ENCODE measurements at places on chromosomes 7 and 10.

GRCh38 chr7:106365252-106366005 is 80.6 kb upstream of the NAMPT start:
- no peak for DNase-seq

GRCh38 chr10:23325132-23325531 is 19.5 kb downstream of the C10orf67 start:
- DNase-seq: no peak

- DNase-seq: no peak
Measured at GRCh38 chr10:48973065-48973464, 33.4 kb upstream of the LRRC18 start.

- no peak for DNase-seq
Measured at GRCh38 chr7:7607010-7607409, 33.5 kb upstream of the UMAD1 start.

GRCh38 chr7:77181015-77181595 is 18.5 kb downstream of the FGL2 start:
- no peak for DNase-seq

DNA sequence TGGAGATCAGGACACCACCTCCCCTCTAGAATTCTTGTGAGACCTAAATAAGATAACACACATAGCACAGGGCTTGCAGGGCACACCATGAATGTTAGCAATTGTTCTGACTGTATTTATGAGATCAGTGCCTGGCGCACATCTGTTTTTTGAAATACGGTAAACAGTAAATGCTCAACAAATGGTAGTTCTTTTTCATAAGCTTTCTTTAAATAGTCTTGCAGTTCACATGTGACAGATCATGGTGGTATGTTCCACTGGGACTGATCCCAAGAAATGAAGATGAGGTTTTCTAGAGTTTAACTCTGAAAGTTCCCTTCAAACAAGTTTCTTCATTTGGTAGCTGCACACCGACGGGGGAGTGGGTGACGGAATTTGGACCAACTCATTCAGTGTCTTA is 34.8 kb downstream of the CREB5 start:
- DNase-seq: no peak

DNA sequence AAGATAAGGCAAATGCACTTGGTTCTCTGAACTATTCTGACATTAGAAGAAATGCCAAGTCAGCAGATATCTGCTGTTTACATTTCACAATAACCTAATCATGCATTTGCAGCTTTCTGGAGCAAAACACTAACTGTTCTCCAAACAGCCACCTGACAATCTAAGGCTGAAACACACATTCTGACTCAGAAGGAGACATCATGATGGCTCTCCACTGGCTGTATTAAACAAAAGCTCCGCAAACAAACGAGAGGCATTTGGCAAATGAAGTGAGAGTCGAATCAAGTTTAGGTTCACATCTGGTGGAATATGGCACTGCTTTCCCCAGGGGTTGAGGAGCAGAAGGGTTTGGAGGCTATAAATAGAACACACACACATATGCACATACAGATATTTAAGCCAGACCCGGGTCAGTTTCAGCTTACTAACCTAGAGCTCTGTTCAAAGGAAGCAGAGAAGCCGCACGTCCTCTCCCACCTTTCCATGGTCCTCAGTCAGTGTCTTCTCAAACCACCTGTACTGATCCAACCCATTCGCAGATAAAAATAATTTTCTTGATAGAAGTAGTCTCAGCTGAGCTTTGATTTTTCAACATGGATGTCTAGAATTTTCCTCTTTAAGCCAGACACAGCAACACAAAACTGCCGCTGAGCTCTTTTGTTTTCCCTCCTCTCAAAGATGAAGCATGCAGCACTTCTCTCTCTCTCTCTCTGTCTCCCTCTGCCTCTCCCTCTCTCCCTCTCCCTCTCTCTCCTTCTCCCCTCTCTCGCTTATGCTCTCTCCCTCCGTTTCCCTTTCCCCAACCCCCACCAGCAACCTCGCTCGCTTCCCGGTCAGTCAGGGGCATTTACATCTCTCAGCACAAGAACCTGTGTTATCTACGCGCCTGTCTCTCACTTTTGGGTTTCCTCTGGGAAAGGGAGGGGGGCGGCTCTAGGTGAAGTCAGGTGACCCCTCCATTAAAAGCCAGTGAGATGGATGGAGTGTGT is 682.8 kb downstream of the MAGI2 start:
- peak; percentile 9 for DNase-seq

- DNase-seq: peak; percentile 36
Measured at GRCh38 chr7:101519324-101520023, 109.6 kb downstream of the MYL10 start.

- no peak for DNase-seq
Measured at GRCh38 chr10:120684226-120684625, 166.9 kb upstream of the WDR11 start.

GRCh38 chr7:4074994-4075393 is 607.1 kb upstream of the FOXK1 start:
- no peak for DNase-seq

DNA sequence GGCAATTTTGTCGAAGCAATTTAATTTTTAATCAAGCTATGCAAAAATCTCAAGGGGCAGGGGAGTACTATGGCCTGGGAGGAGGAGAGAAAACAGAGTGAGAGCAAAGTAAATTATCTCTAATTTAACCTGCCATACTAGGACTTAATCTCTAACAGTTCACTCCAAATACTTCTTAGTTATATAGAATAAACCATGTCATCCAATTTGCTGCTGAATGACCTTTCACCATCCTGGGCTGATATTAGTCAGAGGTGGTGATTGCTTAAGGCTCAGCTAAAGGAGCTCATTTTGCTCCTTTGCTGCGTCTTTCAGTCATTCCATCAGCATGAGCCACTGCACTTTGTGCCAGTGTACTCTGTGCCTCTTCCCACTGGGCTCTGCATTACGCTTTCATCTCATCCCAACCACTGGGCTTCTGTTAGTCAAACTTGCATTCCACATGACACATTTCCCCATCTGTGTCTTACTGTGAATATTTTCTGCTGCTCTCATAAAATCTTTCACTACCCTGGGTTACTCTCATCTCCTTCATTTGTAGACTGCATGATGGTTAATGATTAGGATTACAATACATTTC is 84.3 kb downstream of the CD36 start:
- peak; percentile 98 for DNase-seq

DNA sequence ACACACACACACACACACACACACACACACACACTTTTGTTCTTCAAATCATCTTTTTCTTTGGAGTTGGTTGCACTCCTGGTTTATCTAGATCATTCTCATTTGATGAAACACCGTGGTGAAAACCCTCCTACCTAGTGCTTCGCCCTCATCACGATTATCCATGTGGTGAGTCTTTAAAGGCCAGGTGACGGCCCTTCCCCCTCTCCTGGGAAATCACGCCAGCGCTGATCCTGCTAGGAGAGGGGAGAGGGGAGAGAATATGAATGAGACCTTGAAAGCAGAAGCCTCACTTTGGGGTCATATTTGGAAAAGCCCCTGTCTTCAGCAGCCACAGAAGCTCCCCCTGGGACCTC is 103.9 kb upstream of the LRRC4 start:
- DNase-seq: no peak

DNA sequence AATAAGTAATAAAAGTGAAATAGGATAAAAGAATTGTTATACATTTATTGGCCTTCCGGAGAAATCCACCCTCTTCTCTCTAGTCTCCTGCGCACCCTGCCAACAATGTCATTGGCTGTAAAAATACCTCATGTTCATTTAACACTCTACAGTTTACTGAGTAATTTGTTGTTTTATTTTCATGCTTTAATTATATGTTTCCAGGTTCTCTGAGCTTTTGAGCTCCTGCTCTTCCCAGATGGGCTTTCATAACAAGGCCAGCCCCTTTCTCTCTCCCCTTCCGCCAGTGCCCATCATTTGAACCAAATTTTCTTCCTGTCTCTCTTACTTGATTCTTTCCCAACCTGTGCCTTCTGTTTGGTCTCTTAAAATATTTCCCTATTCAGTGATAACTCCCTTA is 144.6 kb upstream of the PRSS1 start:
- no peak for DNase-seq

GRCh38 chr10:16586358-16587138 is 64.9 kb upstream of the C1QL3 start:
- DNase-seq: no peak

DNA sequence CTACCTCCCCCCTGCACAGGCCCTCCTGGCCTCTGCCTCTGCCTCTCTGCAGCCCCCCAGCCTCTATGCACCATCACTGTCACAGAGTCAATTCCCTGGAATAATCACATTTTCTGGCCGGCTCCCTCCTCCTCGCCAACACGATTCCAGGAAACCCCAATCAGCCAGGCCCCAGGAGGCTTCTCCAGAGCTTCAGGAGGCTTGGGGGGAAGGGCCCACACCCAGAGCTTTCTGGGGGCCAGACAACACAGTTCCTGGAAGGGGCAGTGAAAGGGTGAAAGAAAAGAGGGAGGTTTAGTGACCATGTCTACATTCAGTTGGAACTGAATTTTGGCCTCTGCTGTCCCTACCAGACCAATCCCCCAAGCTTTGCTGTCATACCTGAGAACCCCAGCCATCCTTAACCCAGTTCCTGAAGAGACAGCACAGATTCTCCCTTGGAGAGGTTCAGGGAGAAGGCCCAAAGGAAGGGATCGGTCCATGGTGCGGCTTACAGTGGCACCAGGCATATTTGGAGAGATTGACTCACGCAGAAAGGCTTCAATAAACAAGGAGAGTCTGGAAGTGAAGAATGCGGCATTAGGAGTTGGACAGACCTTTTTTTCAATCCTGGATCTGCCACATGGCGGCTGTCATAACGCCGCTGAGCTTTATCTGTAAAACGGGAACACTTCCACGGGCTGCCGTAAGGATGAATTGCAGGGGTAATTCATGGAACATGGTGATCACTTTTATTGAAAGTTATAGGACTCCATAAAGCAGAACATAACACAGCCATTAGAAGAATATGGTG is 89.0 kb downstream of the NEURL1 start:
- DNase-seq: no peak

DNA sequence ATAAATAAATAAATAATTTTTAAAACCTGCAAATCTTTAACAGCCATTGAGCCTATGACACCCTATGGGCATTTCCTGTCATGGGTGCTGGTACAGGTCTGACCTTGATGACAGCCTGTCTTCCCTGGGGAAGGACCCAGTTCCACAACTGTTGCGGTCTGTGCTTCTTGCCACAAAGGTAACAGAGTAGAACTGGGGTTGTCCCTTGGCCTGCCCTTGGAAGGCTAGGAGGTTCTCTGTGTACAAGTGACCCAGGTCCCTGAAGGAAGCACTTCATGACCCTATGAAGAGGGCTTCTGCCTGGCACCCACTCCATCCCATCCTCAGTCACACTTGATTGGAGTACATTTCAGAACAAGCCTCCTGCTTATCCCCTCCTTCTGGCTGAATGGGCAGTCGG is 66.9 kb downstream of the OGDH start:
- no peak for DNase-seq

GRCh38 chr10:125264757-125265578 is 104.6 kb upstream of the CTBP2 start:
- no peak for DNase-seq

DNA sequence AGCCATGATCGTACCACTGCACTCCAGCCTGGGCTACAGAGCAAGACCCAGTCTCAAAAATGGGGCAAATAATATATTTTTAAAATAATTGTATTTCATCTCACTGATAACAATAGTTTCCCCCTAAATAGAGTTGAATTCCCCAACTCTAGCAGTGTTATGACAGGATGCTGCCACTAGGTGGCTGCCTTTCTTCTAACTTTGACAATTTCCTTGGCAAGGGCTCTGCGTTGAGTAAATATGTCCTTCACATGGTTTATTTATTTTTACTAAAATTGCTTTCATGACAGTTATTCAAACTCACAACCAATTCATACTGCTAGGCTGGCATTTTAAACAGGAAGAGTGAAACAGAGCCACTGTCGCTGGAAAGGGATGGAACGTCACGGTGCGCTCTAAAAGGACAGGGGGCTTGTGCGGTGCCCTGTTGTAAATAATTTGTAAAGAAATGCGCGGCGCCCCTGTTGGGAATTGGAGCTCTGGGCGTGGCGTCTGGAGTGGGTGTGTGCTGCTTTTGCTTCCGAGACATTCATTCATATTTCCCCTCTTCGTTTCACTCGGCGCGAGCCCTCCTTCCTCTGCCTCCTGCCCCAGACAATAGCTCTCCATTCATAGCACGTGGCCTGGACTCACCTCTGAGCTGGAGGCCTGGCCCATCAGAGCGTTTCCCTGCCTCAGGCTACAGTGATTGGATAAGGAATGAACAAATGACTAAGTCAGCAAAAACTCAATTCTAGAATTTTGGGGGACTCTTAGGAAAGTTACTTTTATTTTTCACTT is 20.5 kb upstream of the PITRM1 start:
- peak; percentile 67 for DNase-seq

GRCh38 chr7:100881136-100881535 is 6.2 kb downstream of the SRRT start:
- DNase-seq: no peak

DNA sequence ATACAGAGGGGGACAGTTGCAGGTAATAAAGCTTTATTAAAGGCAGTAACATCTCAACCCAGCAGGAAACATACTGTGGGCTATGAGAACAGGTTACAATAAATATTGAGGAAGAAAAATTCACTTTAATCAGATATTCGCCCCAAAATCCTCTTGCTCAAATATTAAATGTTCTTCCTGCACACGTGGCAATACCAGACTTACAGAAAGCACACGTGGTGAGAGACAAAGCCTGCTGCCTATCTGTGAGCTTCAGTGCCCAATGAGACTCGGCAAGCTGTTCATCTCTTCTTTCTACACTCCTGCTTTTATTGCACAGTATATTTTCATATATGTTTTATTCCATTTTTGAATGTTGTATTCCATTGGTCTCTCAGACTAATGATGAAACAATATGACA is 113.2 kb downstream of the OR13A1 start:
- no peak for DNase-seq

DNA sequence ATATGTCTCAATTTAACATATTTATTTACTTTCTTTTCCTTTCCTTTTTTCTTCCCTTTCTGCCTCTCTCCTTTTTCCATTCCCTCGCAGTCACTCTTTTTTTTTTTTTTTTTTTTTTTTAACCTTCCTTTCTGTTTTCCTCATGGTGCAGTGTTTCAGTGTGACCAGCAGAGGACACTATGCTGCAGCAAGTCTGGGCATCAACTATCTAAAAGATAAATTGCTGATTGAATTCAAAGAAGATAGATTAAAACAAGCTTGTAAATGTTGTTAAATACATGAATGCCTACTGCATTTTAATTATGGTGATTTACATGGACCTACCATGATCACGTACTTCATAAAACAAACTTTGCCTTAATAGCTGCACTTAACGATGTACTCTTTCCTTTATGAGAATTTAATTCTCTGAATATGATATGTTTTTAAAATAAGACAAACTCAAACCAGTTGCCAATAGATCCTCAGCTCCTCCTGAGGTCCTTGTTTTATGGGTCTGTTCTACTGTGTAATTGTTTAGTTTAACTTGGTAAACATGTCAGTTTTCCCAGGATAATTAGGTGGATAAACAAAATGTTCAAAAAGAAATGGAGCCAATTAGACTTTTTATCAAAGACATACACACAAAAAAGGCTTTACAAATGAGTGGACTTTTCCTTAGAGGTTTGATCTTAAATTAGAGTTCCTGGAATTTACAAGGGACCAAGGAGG is 101.0 kb upstream of the AGR3 start:
- peak; percentile 59 for DNase-seq

- no peak for DNase-seq
Measured at GRCh38 chr10:7377614-7378248, 33.1 kb downstream of the SFMBT2 start.

- DNase-seq: no peak
Measured at GRCh38 chr7:43430411-43430810, 152.5 kb upstream of the STK17A start.
